ENCODE measurements at places on chromosomes 7 and 10.

GRCh38 chr7:67807826-67808225 is 811.2 kb downstream of the TYW1 start:
- DNase-seq: no peak

GRCh38 chr10:119742947-119743648 is 17.2 kb downstream of the INPP5F start:
- no peak for DNase-seq

DNA sequence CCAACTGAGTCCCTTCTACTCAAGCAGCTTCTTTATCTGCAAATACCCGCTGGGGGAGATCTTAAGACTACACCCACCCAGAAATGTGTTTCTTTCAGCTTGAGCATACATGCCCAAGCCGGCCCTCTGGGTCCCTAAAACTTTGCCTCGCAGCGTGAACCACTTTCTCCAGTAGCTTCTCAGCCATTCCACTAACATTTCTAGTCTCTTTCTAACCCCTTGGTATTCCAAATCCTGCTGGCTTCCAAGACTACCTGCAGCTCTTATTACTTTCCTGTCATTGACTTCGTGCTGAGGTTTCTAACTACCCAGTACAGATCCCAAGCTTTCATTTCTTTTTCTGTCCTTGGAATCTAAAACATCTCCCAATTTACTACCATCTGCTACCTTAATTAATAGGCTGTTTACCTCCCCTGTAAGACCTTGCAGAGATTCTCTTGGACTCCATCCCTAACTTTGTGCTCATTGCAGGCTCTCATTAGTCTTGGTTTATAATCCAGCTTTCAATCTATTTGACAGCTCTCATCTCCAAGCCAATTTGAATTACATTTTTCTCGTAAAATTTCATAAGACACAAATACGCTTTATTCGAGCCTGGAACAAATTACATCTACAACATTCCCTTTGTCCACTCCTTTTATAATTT is 153.6 kb downstream of the FGFR2 start:
- DNase-seq: no peak

- no peak for DNase-seq
Observed at GRCh38 chr7:129771928-129772479, 160.5 kb downstream of the NRF1 start.

DNA sequence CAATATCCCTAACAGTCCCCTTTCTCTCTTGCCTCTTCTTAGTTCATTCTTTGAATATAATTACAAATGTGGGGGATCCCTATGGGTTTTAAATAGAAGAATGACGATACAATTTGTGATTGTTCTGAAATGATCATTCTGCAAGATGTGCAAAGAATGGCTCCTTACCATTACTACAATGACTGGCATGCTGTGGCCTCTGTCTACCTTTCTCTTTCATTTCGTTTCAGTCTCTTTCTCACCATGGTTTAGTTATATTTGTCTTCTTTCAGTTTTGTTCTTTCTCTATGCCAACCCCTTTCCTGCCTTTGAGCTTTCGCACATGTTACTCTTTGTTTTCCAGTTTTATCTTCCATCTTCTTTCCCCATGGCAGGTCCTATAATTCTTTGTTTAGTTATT is 176.5 kb downstream of the SUGCT start:
- no peak for DNase-seq

DNA sequence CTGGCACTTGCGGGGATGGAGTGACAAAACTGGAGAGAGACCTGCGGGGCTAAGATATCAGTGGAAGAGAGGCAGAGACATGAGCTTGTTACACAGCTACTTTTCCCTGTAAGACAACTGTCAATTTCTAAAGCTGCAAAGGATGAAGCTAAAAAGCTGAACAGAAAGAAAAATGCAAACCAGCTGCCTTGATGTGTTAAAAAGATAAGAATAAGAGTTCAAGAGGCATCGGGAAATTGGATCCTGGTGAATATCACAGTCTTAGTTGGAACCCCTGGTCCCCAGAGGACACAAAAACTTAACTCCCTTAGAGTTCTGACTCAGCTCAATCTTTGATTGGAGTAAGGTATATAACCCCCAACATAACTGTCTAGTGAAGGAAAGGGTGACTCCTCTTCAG is 38.8 kb downstream of the VPS41 start:
- DNase-seq: no peak

- DNase-seq: peak; percentile 56
Observed at GRCh38 chr7:101124376-101125056, 2.4 kb upstream of the SERPINE1 start.

DNA sequence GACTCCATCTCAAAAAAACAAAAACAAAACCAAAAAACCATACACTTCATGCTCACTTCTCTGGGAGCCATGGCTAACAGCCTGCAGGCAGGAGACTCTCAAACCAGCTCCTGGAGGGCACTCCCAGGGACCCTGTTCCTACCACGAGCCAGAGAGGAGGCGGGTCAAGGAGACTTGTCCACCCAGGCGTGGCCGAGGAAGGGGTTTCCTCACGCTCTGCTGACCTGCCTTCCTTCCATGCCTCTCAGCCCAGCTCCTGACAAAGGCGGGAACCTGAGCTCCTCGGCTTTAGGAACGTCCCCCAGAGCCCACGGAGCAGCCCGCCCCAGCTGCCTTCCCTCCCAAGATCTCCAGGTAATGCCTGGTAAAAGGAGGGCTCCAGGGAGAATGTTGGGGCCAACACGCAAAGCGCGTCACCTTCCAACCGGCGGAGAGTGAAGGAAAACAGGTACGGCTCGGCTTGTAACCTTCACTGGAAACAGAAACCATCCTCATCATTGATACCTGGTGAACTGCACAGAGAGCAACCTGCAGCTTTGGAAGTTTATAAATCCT is 9.5 kb downstream of the GPR146 start:
- no peak for DNase-seq

GRCh38 chr10:59655309-59655708 is 54.3 kb downstream of the SLC16A9 start:
- no peak for DNase-seq

DNA sequence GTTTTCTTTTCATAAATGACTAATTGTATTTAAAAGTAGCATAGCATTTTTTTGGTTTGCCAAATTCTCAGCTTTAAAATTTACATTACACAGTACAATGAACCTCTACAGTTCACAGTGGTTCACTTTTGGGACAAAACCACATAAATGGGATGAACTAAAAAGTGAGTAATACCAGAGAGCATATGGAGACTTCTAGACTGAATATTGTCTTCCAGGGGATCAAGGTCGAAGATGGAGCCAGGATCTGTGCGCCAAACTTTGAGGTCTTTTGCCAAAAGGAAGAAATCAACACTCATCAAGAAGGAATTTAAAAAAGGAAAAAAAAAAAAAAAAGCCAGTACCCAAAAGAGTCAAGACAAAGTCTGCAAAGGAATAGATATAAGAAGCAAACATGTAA is 87.5 kb downstream of the NEBL start:
- no peak for DNase-seq

GRCh38 chr10:128812000-128812399 is 655.0 kb upstream of the MGMT start:
- no peak for DNase-seq

GRCh38 chr10:35876248-35876647 is 234.2 kb upstream of the FZD8 start:
- no peak for DNase-seq

- DNase-seq: no peak
Observed at GRCh38 chr10:70969188-70969587, 80.8 kb upstream of the PCBD1 start.

GRCh38 chr10:120474956-120475355 is 17.9 kb downstream of the PLPP4 start:
- DNase-seq: no peak

GRCh38 chr10:72068901-72069446 is 19.4 kb downstream of the SPOCK2 start:
- no peak for DNase-seq

GRCh38 chr10:96502561-96503282 is 11.0 kb downstream of the TLL2 start:
- no peak for DNase-seq

DNA sequence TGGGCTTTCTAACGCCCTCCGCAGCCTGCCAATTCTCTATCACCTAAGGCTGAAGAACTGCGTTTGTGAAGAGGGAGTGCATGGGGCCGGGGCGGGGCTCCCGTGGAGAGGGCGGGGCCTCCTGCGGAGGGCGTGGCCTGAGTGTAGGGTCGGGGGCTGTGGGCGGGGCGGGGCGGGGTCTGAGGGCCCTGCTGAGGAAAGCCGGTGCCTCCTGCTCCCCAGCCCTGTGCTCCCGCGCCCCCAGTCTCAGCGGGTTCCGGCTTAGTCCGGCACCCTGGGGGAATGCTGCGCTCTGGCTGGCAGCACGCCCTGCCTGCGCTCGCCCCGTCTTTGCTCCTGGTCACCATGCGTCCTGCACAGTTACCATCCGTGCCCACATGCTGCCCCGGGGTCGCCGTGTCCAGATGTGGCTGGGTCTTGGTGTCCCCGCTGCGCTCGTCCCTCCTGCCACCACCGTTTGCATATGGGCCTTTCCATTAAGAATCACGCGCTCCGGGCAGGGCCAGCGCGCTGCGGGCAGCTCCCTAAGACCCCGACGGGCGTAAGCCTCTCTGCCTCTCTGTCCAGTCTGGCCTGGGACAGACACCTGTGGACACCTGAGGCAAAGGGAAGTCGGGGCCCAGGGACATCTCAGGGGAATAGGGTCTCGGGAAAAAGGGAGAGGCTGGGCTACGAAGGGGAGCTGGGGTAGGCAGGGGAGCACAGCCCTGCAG is 144.0 kb upstream of the RET start:
- no peak for DNase-seq

- peak; percentile 70 for DNase-seq
Observed at GRCh38 chr7:139328375-139328774, 12.8 kb upstream of the FMC1 start.

DNA sequence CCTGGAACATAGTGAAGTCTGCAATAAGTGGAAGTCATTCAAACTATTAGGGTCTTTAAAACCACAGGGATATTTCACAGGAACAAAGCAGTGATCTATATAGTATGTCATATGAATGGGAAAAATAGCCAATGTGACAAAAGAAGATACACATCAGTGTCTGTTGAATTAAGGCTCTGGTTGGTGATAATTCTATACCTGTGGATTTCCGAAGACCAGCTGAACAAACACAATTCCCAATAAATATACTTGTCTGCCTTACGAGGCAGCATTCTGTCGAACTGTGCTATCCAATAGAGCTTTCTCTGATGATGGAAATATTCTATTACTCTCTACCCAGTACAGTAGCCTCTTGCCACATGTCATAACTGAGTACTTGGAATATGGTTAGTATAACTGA is 55.9 kb upstream of the CAV2 start:
- DNase-seq: no peak

DNA sequence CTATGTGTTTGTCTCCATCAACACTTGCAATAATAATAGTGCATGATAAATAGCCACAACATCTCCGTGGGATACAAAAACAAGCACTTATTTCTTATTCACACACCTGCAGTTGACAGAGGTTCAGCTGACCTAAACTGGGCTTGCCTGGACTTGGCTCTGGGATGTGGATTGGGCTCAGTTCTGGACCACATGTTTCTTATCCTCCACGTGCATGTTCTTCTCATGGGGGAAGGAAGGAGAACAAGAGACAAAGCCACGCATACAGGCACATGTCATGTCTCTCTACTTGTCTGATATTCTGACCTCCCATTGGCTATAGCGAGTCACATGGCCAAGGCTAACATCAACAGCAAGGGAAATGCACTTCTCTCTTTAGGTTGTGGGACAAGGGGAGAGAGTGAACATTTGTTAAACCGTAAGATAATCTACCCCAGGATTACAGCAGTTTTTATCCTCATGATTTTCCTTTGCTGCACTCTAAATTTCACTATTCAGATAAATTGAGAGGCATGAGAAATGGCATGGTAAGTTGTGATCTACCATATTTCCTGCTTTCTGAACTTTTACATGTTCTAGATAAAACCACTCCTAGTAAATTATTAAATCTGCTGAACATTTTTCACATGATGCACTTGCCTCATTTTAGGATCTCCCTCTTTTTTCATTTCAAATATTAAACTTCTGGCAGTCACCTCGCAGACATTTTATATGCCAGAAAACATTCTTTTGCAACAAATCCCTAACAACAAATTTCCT is 33.7 kb downstream of the CFAP58 start:
- no peak for DNase-seq

DNA sequence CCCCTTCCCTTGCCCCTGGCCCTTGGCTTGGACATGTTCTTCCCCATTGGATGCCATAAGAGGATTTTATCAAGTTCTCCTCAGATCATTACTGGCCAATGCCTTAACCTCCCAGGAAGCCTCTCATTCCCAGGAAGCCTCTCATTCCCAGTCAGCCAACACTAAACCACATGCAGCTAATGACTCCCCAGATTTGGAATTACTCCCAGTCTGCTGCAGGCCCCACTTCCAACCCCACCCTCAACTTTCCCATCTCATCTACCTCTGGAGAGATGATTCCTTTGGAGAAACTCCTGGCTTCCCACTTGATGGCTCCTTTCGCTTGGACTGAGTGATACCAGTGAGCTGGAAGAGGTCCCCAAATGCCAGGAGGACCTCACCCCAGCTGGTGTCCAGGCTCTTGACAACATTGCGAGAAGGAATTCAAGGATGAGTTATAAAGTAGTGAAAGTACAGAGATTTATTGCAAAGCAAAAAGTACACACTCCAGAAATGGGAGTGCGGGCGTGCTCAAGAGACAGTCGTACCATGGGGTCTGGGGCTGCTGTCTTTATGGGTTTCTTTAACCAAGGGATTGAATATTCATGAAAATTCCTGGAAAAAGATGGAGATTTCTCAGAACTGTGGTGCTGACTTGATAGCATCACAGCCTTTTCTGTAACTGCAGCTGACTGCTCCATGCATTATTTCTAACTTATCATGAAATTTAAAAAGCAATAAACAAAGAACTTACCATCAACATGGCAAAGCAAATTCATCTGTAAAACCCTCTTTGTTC is 117.2 kb upstream of the ADCY1 start:
- DNase-seq: no peak

- DNase-seq: no peak
Observed at GRCh38 chr7:28425496-28425895, 13.2 kb downstream of the CREB5 start.

DNA sequence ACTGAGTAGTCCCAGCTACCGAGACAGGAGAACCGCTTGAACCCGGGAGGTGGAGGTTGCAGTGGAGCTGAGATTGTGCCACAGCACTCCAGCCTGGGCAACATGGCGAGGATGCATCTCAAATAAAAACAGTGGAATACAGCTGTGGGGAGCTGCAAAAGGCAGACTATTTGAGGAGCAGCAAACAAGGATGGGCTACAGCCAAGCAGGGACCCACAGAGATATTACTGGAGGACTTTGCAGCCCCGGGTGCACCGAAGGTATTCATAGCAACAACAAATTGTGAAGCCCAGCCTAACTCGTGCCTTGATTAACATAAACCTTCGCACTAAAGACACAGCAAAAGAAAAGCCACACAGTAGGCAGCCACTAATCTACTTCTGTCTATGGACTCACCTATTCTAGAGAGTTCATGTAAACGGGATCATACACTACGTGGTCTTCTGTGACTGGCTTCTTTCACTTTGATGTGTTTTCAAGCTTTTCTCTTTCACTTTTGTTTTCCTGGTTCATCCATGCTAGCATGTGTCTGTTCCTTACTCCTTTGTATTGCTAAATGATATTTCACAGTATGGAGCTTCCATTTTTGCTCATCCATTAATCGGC is 34.0 kb downstream of the PODXL start:
- no peak for DNase-seq

- no peak for DNase-seq
Observed at GRCh38 chr10:126135177-126135576, 238.8 kb downstream of the FANK1 start.

Data from amniotic stem cell (primary cell).